Camera-type eye (tissue), 1 donor: ENCODE measurements at places on chromosomes 2 and 18. TPM values are rescaled to one million over a fixed set of nuclear protein-coding genes. Genes with fewer than 3 reads are reported as not detected.

FSIP2 gene
- 5.5 TPM for total RNA-seq

AOX1 gene
- total RNA-seq, result 5.7 TPM

G6PC2 gene
- 4.2 TPM for total RNA-seq

TUBA3E gene
- total RNA-seq, result not detected
